ENCODE measurements at places on chromosomes 3 and 15.

DNA sequence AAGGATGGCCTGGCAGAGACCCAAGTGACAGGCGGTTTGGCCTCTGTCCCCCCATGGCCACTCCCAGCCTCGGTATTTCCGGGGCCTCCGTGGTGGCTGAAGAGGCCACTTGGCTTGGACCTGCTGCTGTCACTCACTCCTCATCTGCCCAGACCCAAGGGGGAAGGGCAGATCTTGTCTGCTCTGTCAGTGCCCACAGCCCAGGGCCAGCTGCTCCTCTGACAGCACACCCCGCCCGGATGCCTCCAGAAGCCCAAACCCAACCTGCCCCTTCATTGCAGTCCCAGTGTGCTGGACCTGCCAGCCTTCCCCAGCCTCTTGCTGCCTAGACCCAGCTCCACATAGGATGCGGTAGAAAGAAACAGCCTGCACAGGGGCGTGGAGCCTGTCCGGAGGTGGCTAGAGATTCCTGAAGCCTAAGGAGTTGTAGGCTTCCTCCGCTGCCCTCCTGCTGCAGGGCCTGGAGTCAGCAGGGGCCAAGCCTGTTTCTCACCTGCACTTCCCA, 52.0 kb downstream of the MAGEF1 start:
- no peak for DNase-seq

DNA sequence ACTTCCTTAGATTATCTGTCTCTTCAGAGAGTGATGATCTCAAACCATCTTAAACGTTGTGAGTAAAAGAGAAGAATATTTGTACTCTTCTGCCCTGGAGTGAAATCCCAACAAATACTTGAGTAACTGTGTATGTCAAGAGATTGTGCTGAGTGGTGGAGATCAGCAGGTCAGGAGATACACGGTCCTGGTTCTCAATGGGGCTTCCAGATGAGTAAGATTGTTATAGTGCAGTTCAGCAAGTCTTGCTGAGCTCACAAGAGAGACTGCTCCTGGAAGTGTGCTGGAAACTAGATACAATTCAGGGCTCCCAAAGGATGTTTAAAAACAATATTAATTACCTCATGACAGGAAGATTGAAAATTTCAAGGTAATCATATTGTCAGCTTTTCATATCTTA, 184.3 kb downstream of the AKAP13 start:
- DNase-seq = no peak

GRCh38 chr15:58555162-58556027, 123.6 kb downstream of the LIPC start:
- DNase-seq = no peak

DNA sequence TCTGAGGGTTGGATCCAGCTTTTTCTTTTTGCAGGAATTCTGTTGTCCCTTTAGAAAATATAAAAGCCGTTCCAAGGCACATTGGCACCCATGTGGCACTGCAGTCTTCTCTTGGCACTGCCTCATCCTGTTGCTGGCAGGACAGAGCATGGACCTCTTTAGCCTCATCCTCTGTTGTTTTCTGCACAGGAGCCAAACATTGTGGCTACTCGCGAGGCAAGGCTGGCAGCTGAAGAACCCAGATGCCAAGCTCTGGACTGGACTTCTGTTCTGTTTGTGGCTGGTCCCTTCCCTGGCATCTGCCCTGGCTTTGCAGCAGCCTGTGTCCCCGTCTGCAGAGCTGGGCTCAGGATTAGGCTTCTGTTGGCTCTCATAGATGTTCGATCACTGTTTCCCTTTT, 224.7 kb upstream of the TBC1D5 start:
- DNase-seq = no peak

GRCh38 chr3:82654708-82655107, 893.3 kb upstream of the GBE1 start:
- DNase-seq = no peak

GRCh38 chr3:42175386-42176240, 84.5 kb downstream of the TRAK1 start:
- no peak for DNase-seq

GRCh38 chr3:69033470-69033869, 18.7 kb downstream of the TMF1 start:
- DNase-seq = no peak

- DNase-seq = no peak
These were observed 27.6 kb downstream of the ACP3 start for GRCh38 chr3:132344666-132345280.

- DNase-seq = no peak
These were observed 283.4 kb downstream of the LSAMP start for GRCh38 chr3:116161575-116162525.

Measured in BJ (cell line).